ENCODE measurements at places on chromosomes 5 and 9.

DNA sequence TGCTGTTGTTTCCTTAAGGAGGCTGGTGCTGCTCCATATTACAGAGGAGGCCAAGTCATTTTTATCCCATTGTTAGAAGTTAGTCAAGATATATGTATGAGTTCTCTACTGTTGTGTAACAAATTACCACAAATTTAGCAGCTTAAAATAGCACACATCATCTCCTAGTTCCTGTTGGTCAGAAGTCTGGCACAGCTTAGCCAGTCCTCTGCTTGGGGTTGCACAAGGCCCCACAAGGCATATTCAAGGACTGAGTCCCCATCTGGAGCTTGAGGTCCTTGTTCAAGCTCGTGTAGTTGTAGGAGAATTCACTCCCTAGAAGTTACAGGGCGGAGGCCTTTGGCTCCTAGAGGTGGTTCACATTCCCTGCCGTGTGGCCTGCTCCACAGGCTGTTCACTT lies 14.7 kb downstream of the MTAP start:
- no peak for DNase-seq

DNA sequence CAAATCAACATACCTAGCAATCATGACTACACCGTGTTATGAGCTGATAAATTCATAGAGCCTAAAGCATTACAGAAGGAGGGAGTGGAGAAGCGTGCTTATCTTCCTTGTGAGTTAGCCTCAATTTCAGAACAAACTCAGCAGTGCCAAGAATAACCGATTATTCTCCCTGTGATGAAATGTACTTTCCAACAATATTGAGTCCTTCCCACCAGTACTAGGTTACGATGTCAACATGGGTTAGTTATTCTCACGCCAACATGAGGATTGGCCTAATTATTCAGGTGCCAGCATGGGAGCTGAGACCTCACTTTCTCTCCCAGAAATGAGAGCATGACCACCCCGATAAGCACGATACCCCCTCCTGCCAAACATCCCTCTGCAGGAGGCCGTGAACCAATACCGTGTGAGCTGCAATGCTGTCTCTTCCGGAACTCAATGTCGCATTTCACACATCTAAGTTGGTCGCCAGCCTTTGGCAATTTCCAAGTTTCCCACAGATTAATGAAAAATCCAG lies 193.7 kb downstream of the ENC1 start:
- DNase-seq, result no peak

DNA sequence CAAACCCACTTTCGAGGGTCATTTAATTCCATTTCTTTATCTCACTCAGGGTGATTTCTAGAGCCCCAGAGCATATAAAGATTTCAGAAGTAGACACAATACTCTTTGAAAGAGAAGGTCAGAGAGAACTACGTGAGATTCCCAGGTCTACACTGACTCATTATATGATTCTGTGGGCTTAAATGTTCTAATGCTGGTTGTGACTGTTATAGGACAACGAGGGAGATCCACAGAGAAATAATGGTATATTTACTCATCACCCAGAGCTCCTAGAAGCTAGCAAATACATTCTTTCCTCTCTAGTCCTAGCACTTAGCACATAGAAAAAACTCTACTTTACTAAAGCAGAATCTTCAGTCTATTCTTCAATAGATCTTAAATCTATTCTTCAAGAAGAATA lies 39.4 kb upstream of the GRAMD2B start:
- DNase-seq, result no peak

- no peak for DNase-seq
These were observed 113.0 kb downstream of the RPS23 start for GRCh38 chr5:82164977-82165713.

- DNase-seq, result no peak
These were observed 74.1 kb upstream of the CCL21 start for GRCh38 chr9:34783951-34784487.

GRCh38 chr5:96157841-96158291 lies 196.2 kb upstream of the ELL2 start:
- no peak for DNase-seq

DNA sequence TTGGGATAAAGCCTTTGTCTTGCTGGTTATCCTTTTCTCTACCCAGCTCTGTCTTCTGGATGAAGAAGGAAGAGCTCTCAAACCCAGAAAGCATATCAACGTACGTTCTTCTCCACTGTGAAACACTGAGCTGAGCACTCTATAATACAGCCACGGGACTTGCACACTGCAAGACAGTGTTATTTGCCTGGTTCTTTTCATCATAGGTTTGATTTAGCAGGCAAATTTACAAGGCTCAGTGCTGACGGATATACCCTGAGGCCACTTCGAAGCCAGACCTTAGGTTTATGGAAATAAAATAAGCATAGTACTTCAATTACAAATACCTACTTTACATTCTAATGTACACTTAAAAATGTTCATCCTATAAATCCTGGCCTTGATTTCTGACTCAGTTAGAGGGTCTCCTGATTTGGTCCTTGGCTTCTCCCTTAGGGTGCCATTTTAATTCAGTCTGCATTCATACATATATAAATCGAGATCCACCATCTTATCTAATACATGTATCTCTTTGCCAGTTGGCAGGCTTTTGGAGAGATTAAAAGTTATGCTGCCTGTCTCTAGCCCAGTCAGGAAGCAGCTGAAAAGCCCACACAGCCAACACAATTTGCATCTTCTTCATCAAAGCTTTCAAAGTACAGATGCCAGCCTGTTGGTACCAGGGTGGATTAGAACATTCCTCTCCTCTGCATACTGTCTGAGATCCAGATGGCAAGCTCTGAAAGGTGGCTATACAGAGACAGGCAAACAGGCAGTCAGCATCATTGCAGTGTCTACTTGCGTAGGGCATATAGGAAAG lies 194.4 kb downstream of the DEPDC1B start:
- DNase-seq, result no peak

DNA sequence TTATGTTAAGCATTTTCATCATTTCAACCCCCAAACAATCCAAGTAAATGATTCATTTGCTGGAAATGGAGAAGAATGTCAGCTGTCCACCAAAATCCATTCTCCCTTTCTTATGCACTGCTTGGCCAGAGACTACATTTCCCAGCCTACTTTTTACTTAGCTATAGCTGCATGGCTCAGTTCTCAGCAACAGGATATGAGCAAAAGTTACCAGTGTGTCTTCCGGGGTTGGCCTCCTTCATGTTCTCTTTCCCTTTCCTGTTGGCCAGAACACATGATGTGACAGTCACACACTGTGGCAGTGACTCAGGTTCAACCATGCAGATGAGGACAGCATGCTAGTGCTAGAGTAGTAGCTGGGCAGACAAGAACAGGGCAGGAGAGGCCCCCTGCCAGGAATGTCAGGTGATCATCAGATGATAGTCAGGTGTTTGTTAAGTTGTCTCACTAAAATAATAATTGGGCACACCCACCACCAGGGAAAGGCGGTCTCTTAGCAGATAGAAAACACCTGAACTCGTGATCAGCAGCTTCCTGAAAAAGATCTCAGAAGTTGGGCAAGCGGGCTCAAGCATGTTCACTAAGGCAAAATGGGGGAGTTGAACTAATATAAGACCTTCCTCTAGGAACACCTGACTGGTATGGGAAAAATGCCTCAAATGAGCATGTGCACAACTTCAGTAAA lies 12.2 kb downstream of the GPR150 start:
- DNase-seq, result peak; percentile 67

- DNase-seq, result peak; percentile 31
These were observed 1638.5 kb upstream of the C9orf72 start for GRCh38 chr9:29211580-29212396.

- no peak for DNase-seq
These were observed 44.8 kb downstream of the PRRC1 start for GRCh38 chr5:127562252-127562651.

- no peak for DNase-seq
These were observed 705.6 kb downstream of the SEMA5A start for GRCh38 chr5:8840237-8840636.

GRCh38 chr9:136560586-136560985 lies 14.7 kb upstream of the NOTCH1 start:
- no peak for DNase-seq

GRCh38 chr9:90870621-90871326 lies 69.2 kb downstream of the SYK start:
- peak; percentile 11 for DNase-seq

DNA sequence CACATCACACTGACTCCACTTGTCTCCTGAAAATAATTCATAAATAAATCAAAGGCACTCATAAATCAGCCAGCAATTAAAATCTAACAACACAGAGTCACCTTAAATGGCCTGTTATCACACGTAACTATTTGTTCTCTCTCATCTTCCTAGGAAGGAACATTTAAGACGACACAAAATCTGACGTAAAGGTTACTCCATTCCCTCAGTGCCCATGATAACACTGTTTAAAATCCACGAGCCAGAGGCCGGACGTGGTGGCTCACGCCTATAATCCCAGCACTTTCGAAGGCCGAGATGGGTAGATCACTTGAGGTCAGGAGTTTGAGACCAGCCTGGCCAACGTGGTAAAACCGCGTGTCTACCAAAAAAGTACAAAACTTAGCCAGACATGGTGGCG lies 56.4 kb downstream of the MYO10 start:
- DNase-seq, result no peak

GRCh38 chr9:93549611-93550010 lies 26.8 kb upstream of the PHF2 start:
- no peak for DNase-seq

DNA sequence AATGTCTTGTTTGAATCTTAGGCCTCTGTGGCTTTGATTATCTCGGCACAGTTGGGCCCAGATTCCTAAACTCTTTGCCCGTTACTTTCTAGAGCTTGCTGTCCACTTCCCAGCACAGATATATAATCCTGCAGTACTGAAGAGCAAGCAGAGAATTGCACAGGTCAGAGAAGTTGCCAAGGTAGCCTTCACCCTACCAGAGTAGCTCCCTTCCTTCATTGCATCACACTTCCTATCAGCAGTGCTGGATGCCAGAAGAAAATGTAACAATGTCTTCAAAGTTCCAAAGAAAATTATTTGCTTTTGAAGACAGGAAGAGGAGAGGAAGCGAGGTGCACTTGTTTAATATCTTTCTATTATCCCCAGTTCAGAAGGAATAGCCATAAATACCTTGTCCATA lies 38.1 kb upstream of the SPATA31D4 start:
- DNase-seq, result no peak

- DNase-seq, result no peak
These were observed 53.6 kb upstream of the NR3C1 start for GRCh38 chr5:143456952-143457547.

- no peak for DNase-seq
These were observed 6.2 kb downstream of the OXCT1 start for GRCh38 chr5:41863871-41864486.

- no peak for DNase-seq
These were observed 72.0 kb upstream of the CEP78 start for GRCh38 chr9:78163834-78164233.

GRCh38 chr5:40547994-40548575 lies 131.6 kb upstream of the PTGER4 start:
- DNase-seq, result no peak

- no peak for DNase-seq
These were observed 65.2 kb downstream of the TRIO start for GRCh38 chr5:14208071-14209021.

- DNase-seq, result no peak
These were observed 319.6 kb downstream of the DRD1 start for GRCh38 chr5:175124251-175124813.

DNA sequence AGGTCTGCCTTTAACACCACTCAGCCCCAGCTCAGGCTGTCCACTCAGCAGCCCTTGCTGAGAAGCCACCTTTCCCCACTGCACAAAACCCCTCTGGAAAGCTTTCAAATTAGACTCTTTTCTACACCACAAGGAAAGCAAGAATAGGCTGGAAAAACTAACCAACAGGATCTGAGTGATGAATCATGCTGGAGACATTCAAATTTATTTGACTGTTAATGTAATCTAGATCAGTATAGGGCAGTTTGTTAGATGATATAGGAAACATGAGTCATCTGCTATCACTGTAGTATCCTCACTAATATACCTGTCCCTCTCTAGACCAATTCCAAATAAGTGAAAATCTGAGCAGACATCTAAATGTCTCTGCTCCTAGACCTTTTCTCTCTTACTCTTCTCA lies 127.8 kb upstream of the PAM start:
- no peak for DNase-seq

- DNase-seq, result no peak
These were observed 80.4 kb upstream of the MARCHF11 start for GRCh38 chr5:16260000-16260399.

GRCh38 chr9:34125681-34126206 lies 754 bp downstream of the DCAF12 start:
- no peak for DNase-seq

DNA sequence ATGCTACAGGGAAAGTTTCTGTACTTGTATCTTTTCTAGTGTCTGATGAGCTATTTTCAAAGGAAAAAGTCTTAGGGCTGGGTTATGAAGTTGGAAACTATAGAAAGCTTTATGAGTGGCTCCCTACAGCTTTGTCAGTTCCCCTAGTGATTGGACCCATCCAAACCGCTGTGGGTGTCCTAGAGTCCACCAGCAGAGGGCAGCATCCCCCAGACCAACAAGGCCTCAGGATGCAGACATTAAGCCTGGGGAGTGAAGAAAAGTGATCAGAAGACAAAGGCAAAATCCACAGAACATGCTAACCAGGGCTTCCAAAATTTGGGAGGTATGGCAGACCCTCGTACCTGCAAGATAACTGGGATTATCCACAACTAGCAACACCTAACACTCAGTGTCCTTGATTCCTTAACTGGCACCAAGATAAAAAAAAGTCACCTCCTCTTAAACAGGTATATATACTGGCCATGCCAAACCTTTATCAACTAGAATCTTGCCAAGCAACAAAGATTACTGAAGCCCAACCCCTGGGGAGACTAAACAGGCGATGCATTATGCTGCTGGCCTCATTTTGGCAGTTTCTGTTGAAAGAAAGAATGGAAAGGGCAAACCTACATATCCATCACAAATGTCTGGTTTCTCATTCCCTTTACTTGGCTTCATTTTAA lies 110.4 kb upstream of the NR5A1 start:
- peak; percentile 57 for DNase-seq

GRCh38 chr9:118533850-118534249 lies 829.6 kb downstream of the TLR4 start:
- DNase-seq, result no peak

- DNase-seq, result no peak
These were observed 24.1 kb downstream of the PITX1 start for GRCh38 chr5:135009736-135010501.

- no peak for DNase-seq
These were observed 3.7 kb upstream of the IRX2 start for GRCh38 chr5:2755076-2755680.

GRCh38 chr5:102090770-102091169 lies 205.3 kb downstream of the SLCO4C1 start:
- no peak for DNase-seq

DNA sequence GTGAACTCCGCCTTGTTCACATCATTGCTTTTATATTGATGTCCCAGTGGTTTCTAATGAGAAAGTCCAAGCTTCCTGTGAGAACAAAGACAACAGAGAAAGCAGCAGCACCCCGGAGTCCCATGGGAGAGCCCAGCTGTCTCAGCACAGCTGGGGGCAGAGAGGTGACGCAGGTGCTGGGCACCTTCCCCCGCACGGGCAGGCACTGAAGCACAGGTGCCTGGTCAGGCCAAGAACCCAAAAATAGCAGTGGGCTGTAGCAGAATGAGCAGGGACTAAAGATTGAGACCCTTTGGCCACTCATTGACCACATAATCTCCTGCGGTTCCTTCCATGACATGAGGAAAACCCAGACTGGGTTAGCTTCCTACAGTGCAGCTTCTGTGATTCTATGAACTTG lies 18.8 kb downstream of the SRD5A1 start:
- no peak for DNase-seq

Data from activated T-cell treated with anti-CD3 and anti-CD28 coated beads for 24 hours (primary cell).